ENCODE measurements at places on chromosomes 5 and 9.
A peak's percentile ranks its signal among the peaks of the same experiment; 100 is the strongest.

- no peak overlapping the region for H3K4me3 ChIP-seq
- no peak overlapping the region for H3K27ac ChIP-seq
- H3K36me3 ChIP-seq: no peaks in the 10 kb centered on the region
- H3K27me3 ChIP-seq: peaks cover 4% of the 10 kb centered on the region
Measured at GRCh38 chr9:93233033-93233432, 49.1 kb downstream of the WNK2 start.

GRCh38 chr5:115583474-115583873, 18.8 kb downstream of the TICAM2 start:
- H3K4me1 ChIP-seq: no peaks in the 10 kb centered on the region
- no peaks in the 10 kb centered on the region for H3K36me3 ChIP-seq
- no peak overlapping the region for H3K27ac ChIP-seq

- no peak for DNase-seq
- H3K27me3 ChIP-seq: peaks cover 11% of the 10 kb centered on the region
- H3K4me1 ChIP-seq: peaks cover 3% of the 10 kb centered on the region
- H3K36me3 ChIP-seq: no peaks in the 10 kb centered on the region
Measured at GRCh38 chr9:132989414-132989996, 11.0 kb downstream of the GFI1B start.

DNA sequence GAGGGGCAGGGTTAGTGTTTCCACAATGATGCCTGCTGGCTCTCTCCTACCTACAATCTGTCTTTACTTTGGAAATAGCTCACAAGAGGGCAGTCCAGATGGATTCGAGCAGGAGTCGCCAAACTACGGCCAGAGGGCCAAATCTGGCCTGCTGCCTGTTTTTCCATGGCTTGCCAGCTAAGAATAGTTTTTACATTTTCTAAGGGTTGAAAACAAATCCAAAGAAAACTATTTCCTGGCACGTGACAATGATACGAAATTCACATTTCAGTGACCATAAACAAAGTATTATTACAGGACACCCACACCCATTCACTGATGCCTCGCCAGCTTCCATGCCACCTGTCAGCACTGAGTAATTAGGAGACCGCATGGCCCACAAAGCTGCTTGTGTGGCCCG, 162.9 kb upstream of the WWC1 start:
- H3K27me3 ChIP-seq: no peaks in the 10 kb centered on the region
- H3K27ac ChIP-seq: no peak overlapping the region
- no peaks in the 10 kb centered on the region for H3K36me3 ChIP-seq
- H3K4me3 ChIP-seq: no peak overlapping the region

DNA sequence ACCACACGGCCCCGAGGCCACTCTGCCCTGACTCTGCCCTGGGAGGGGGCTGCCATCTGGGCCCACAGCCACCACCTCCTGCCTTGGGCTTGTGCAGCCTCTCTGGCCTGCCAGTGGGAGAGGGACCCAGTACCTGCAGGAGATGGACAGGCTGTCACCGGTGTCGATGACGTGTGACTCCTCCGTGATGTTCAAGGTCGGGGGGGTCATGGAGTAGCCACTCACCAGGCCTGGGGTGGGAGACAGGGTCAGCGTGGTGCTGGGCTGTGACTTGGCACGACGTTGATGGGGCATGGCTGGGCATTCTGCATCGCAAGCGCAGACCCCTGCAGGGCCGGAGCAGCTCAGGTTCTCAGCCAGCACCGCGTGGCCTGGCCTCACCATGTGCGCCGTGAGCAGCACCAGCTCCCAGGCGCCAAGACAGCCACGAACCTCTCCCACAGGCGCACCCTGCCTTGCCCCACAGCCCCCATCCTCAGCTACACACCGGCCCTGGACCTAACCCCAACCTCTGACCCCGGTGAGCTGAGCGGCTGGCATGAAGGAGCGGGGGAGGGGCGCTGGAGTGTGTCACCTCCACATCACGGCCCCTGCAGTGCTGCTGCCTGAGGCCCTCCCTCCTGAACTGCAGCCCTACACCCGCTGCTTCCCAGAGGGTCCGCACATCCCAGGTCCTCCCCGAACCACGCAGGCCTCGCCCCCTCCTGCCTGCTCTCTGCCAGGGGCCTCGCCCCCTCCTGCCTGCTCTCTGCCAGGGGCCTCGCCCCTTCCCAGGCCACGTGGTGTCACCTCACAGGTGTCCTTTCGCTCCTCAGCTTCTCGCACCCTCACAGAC, 17.6 kb downstream of the FLT4 start:
- H3K27ac ChIP-seq: no peak overlapping the region
- no peak for DNase-seq
- H3K27me3 ChIP-seq: no peaks in the 10 kb centered on the region
- H3K4me3 ChIP-seq: no peak overlapping the region
- no peaks in the 10 kb centered on the region for H3K36me3 ChIP-seq

DNA sequence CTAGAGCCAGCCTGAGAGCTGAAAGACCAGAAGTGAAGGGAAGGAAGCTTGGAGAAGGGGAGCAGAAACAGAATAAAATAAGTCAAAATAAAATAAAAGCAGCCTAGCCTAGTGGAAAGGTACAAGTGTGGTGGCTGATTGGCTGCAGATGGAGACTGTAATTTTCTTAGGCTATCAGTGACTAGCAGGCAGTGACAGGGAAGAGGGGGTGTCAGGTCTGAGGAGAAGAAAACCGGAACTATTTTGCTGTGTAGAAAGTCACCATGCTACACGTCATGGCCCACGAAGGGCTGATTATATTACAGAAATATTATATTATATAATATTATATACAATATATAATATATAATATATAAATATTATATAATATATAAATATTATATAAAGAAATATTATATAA, 98.1 kb upstream of the TAF11L2 start:
- H3K36me3 ChIP-seq: no peaks in the 10 kb centered on the region
- no peaks in the 10 kb centered on the region for H3K4me1 ChIP-seq
- H3K4me3 ChIP-seq: no peak overlapping the region
- H3K27ac ChIP-seq: no peak overlapping the region
- DNase-seq: no peak

- H3K36me3 ChIP-seq: peaks cover 18% of the 10 kb centered on the region
- DNase-seq: no peak
- H3K27ac ChIP-seq: no peak overlapping the region
- no peaks in the 10 kb centered on the region for H3K27me3 ChIP-seq
- H3K4me3 ChIP-seq: no peak overlapping the region
Measured at GRCh38 chr9:125585503-125586171, 121.4 kb downstream of the MAPKAP1 start.

DNA sequence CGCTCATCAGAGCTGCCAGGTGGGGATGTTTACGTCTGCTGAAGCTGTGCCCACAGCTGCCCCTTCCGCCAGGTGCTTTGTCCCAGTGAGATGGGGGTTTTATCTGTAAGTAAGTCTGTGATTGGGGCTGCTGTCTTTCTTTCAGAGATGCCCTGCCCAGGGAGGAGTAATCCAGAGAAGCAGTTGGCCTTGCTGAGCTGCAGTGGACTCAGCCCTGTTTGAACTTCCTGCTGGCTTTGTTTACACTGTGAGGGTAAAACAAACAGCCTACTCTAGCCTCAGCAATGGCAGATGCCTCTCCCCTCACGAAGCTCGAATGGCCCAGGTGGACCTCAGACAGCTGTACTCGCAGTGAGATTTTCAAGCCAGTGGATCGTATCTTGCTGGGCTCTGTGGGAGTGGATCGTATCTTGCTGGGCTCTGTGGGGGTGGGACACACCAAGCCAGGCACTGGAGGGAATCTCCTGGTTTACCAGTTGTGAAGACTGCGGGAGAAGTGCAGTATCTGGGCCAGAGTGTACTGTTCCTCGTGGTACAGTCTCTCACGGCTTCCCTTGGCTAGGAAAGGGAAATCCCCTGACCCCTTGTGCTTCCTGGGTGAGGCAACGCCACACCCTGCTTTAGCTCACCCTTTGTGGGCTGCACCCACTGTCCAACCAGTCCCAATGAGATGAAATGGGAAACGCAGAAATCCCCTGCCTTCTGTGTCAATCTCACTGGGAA, 530.1 kb upstream of the DMAC1 start:
- no peak overlapping the region for H3K4me3 ChIP-seq
- no peak for DNase-seq
- no peaks in the 10 kb centered on the region for H3K4me1 ChIP-seq
- no peaks in the 10 kb centered on the region for H3K36me3 ChIP-seq

GRCh38 chr9:129322641-129323375, 144.7 kb upstream of the IER5L start:
- no peak for DNase-seq
- H3K4me1 ChIP-seq: peaks cover 19% of the 10 kb centered on the region
- H3K36me3 ChIP-seq: no peaks in the 10 kb centered on the region
- H3K27ac ChIP-seq: no peak overlapping the region

DNA sequence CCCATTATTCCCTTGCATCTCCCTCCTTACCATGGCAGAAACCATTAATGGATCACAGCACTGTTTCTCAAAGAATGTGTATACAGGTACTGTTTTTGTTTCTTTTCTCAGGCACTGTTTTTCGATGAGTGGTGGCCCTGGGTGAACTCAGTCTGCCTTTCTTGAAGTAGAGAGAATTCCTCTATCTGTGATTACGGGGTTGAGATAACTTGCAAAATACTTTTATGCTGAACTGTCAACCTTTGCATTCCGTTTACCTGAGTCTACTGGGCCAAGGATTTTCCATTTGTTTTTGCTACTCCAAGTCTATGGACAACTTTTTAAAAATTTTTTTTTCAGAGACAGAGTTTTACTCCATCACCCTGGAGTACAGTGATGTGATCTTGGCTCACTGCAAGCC, 82.7 kb upstream of the CLINT1 start:
- H3K27me3 ChIP-seq: peaks cover 5% of the 10 kb centered on the region
- no peaks in the 10 kb centered on the region for H3K4me1 ChIP-seq
- no peak for DNase-seq
- H3K36me3 ChIP-seq: no peaks in the 10 kb centered on the region
- no peak overlapping the region for H3K4me3 ChIP-seq
- H3K27ac ChIP-seq: no peak overlapping the region

GRCh38 chr5:135829681-135830383, 4.6 kb upstream of the SLC25A48 start:
- no peaks in the 10 kb centered on the region for H3K4me1 ChIP-seq
- H3K4me3 ChIP-seq: no peak overlapping the region
- H3K36me3 ChIP-seq: no peaks in the 10 kb centered on the region
- no peak overlapping the region for H3K27ac ChIP-seq
- H3K27me3 ChIP-seq: peaks cover 13% of the 10 kb centered on the region

- DNase-seq: no peak
- no peak overlapping the region for H3K4me3 ChIP-seq
- H3K4me1 ChIP-seq: peaks cover 31% of the 10 kb centered on the region
- peak overlapping the region; percentile 75 for H3K27ac ChIP-seq
- H3K36me3 ChIP-seq: no peaks in the 10 kb centered on the region
Measured at GRCh38 chr5:110087829-110088228, 398.1 kb downstream of the MAN2A1 start.

- H3K27ac ChIP-seq: no peak overlapping the region
- no peak for DNase-seq
- no peaks in the 10 kb centered on the region for H3K4me1 ChIP-seq
- H3K27me3 ChIP-seq: peaks cover 1% of the 10 kb centered on the region
Measured at GRCh38 chr9:114287763-114288192, 35.1 kb upstream of the ORM1 start.

DNA sequence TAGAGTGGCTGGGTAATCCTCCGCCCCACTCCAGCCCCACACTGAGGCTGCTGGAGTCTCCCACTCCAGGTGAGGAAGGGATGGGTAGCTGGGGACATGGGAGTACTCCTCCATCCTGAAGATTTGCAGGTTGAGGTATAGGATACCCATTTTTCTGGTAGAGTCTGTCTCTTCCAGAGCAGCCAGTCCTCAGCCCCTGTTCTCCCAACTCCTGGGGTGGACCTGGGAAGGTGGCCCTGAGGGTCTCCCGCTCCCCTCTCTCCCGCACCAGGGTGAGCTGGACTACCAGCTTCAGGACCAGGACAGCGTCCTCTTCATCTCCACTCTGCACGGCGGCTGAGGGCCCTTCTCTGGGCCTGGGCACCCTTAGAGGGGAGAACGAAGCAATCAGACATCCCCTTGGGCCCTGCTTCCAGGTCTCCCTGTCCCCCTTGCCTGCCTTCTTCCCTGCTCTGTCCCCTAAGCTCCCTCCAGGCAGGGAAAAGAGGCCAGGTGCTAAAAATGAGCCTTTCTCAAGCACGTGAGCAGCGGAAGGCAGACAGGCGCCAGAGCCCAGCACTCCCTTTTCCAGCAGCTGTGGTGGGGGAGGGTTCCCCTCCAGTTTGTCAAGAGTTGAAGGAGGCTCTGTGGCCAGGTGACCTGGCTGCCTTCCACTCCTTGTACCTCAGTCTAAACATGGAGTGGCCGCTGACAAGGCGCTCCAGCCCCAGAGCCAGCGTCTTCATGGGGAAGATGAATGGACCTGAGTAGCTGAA, 18.4 kb downstream of the URM1 start:
- H3K36me3 ChIP-seq: peaks cover 27% of the 10 kb centered on the region
- H3K27ac ChIP-seq: no peak overlapping the region
- H3K27me3 ChIP-seq: no peaks in the 10 kb centered on the region
- H3K4me3 ChIP-seq: no peak overlapping the region
- no peaks in the 10 kb centered on the region for H3K4me1 ChIP-seq
- no peak for DNase-seq

- no peak for DNase-seq
- H3K27me3 ChIP-seq: no peaks in the 10 kb centered on the region
- H3K27ac ChIP-seq: peak overlapping the region; percentile 88
- H3K4me3 ChIP-seq: peak overlapping the region; percentile 89
- H3K36me3 ChIP-seq: peaks cover 34% of the 10 kb centered on the region
Measured at GRCh38 chr9:6006749-6007057, 8.7 kb downstream of the RANBP6 start.

DNA sequence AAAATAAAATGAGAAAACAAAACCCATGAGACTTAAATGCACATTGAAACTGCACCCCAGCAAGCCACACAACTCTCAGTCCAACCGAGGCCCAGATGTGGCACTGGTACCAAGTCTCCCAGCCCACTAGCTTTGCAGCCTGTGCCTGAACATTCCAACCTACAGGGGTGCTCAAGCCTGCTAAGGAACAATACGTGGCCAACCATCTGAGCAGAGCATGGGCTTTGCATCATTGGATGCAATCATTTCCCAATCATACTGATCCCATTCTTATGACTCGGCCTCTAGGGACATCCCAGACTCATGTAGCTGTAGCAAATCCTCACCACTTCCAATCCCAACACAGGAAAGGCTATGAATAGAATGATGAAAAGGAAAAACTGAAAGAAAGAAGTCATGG, 297.2 kb downstream of the SPOCK1 start:
- H3K36me3 ChIP-seq: no peaks in the 10 kb centered on the region
- H3K4me1 ChIP-seq: no peaks in the 10 kb centered on the region
- no peaks in the 10 kb centered on the region for H3K27me3 ChIP-seq
- H3K27ac ChIP-seq: no peak overlapping the region
- H3K4me3 ChIP-seq: no peak overlapping the region
- no peak for DNase-seq

- no peaks in the 10 kb centered on the region for H3K36me3 ChIP-seq
- no peak overlapping the region for H3K27ac ChIP-seq
Measured at GRCh38 chr9:111237447-111237846, 92.6 kb downstream of the OR2K2 start.

- H3K27ac ChIP-seq: no peak overlapping the region
- H3K27me3 ChIP-seq: peaks cover 4% of the 10 kb centered on the region
- DNase-seq: no peak
- H3K4me3 ChIP-seq: no peak overlapping the region
Measured at GRCh38 chr5:134458234-134459009, 46.7 kb upstream of the CDKN2AIPNL start.
